Esophagus mucosa (tissue), 1 donor: ENCODE measurements at places on chromosomes 6 and 20. TPM values are rescaled to one million over a fixed set of nuclear protein-coding genes. Genes with fewer than 3 reads are reported as not detected.

The DYNLT2 gene
- total RNA-seq = 0.84 TPM

The ENPP1 gene
- total RNA-seq = 0.36 TPM

The PRND gene
- total RNA-seq = not detected

The SAPCD1 gene
- total RNA-seq = 0.64 TPM

The ENPP4 gene
- total RNA-seq = 0.80 TPM

The CASS4 gene
- 0.28 TPM for total RNA-seq
